ENCODE measurements at places on chromosomes 1 and 21.

- DNase-seq, result no peak
Measured at GRCh38 chr1:10170239-10170574, 40.2 kb upstream of the KIF1B start.

GRCh38 chr1:200780545-200781369, 42.1 kb downstream of the CAMSAP2 start:
- DNase-seq, result no peak

DNA sequence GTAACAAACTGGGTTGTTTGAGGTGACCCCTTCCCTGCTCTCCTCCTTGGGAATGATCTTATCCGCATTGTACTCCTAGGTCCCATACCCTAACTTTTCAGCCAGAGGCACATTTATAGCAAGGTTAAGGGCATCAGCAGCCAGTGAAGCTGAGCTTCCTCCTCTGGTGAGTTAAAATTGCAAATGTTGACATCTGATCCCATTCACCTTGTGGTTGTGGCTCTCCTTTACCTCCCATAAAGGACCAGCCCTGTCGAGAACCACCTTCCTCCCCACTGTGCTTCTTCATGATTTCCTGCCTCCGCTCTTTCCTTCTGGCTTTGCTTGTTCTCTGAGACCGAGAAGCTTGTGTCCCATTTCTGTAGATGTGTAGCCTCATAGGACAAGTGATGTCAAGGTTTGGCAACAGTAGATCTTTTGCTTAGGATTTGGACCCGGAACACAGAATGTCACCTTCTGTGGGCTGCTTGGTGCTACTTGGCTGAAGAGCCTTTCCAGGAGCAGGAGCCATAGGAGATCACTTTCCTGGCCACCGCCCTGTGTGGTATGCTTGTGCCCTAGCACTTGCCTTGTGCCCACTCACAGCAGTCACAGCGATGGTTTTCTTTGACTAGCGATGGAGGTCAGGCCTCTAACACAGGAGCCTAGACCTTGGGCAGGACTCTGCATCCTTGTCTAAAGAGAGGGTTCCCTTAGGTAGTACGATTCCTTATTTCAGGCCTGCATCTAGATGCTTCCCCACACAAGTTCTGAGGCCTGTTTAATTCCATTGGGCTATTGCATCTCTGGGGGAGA, 18.8 kb downstream of the SZRD1 start:
- no peak for DNase-seq

- DNase-seq, result no peak
Measured at GRCh38 chr1:81410941-81411340, 389.8 kb upstream of the ADGRL2 start.

DNA sequence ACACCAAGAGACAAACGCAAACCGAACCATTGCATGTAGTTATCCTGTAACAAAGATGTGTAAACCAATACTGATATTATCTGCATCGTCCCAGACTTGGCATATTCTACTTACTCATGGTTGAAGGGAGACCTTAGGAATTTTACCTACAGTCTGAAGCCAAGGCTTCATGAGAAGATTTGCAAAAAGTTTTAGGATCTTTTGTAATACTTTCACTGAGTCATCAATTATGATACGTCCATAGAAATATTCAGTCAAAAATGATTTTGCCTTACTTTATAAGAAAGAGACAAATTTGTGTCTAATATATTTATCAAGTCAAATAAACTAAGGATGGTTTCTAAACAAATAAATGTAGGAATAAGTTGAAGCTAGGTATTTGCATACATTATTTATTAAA, 1176.1 kb upstream of the ADGRL2 start:
- no peak for DNase-seq

DNA sequence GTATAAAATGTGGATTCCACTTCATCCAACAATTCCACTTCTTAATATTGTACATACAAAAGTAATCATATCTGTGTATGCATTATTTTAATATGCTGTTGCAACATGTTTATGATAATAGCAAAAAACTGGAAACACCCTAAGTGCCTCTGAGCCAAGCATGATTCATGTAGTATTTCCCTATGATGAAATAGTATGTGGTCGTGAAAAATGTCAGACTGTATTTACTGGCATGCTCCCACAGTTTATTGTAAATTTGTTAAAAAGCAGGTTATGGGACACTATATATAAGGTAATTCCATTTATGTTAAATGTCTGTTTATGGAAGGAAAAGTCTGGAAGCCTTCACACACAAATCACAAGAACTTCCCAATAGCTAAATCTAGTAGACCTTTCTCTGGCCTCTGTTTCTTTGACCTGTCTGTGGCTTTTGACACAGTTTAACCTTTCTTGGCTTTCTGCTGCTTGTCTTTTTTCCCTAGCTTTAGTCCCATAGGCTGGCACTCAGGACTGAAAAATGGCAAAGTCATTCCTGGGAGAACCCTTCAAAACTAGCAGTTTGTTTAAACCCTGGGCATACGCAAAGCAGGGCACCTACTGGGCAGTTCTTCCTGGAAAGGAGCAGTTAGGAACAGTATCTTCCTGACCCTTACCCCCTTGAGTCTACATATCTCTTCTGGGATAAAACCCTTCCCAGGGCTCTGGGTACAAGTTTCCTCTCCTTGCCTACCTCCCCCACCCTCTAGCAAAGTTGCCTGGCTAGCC, 65.4 kb upstream of the ARTN start:
- no peak for DNase-seq

DNA sequence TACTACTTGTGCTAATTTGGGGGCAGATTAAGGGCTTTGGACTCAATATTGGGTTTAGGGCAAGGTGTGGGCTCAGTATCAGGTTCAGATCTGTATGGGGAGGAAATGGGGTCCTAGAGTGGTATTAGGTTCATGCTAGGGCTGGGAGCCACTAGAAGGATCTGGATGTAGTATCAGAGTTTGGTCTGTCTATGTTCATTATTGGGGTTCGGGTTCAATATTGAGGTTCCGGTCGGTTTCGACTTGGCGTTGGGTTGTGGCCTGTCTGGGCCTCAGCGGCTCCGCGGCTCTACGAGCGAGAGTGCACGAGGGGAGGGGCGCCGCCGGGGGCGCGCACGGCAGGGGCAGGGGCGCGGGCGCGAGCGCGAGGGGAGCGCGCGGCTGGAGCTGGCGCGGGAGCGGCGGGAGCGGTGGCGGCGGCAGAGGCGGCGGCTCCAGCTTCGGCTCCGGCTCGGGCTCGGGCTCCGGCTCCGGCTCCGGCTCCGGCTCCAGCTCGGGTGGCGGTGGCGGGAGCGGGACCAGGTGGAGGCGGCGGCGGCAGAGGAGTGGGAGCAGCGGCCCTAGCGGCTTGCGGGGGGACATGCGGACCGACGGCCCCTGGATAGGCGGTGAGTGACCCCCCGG, at the start of gene PTPRF:
PTPRF (plus strand) TSS at position 401 of the 624 bp plus-strand sequence. CDS start 14,193 bp downstream, outside the sequence.
- peak; percentile 83 for DNase-seq

DNA sequence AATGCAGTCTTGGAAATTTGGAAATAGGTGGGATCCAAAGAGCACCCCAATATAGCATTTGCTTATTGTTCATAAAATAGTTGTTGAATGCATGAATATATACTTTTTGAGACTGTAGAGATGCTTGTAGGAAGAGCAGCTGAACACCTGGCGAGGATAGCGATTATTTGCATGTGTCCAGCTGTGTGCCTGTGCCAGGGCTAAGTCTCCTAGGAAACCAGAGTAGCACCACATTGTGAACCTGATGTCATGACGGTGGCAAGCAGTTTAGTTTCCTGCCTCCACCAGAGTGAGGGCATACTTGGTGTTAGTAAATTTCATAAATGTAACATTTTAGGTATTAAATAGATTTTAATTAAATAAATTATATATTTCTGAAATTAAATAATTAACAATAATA, 37.3 kb upstream of the IRF2BP2 start:
- no peak for DNase-seq

DNA sequence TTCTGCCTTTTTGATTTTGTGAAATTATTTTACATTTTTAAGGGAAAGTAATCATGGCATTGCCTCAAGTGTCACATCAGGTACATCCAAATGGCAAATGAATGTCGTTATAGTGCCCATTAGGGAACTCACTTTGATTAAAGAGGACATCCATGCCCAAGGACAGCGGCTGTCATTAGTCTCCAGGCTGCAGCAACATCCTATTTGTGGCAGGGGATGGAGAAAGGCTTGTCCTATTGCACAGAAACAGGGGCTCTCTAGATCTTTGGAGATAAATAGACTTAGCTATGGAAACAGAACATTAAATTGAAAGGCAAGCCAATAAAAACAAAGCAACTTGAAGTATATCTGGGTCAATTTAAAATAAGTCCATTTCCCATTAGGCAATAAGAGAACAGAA, 439.3 kb downstream of the NEGR1 start:
- no peak for DNase-seq

- DNase-seq, result no peak
Measured at GRCh38 chr1:109897259-109897955, 13.2 kb upstream of the CSF1 start.

DNA sequence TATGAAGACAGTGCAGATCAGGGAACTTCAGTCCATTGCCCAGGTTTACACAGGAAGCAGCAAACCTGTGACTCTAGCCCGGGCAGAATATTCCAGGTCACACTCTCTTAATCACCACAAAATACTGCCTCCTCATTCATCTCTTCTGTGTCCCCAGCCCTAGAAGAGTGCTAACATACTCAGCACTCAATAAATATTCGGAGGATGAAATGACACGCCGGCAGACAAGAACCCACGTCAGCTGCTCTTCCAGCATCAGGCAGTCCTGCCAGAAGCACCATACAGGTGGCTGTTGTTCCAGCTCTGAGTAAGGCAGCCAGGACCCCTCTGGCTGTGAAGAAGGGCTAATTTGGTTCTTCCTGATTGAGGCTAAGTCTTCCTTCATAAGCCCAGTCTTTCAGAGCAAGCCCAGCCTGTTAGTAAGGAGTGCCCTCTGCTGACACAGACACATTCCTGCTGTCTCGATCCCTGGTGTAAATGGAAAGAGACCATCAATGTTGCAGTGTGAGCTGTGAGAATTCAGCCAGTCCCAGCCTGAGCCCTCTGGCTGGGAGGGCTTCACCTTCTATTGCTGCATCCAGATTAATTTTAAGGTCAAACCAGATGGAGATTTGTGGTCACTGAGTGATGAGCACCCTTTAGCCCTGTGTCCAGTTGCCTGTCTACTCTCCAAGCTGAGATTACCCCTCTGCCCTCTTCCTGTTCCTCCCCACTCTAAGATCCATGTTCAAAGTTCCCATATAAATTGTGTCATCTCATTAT, 45.0 kb upstream of the KIRREL1 start:
- DNase-seq, result no peak

GRCh38 chr1:118390955-118391354, 205.9 kb upstream of the SPAG17 start:
- no peak for DNase-seq

DNA sequence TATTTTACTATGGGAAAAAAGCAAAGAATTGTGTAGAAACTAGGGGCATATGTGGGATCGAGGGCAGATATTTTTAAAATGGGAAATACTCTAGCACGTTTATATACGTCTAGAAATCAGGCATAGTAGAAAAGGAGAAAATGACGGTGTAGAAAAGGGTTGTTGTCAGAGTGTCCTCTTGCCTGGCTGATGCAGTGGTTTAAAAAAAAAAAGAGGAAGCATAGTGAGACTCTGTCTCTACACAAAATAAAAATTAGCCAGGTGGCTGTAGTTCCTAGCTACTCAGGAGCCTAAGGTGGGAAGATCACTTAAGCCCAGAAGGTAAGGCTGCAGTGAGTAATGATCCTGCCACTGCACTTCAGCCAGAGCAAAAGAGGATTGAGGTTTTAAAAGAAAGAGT, 64.7 kb upstream of the LRRC7 start:
- no peak for DNase-seq

- no peak for DNase-seq
Measured at GRCh38 chr1:227730630-227731151, 4.4 kb downstream of the JMJD4 start.

DNA sequence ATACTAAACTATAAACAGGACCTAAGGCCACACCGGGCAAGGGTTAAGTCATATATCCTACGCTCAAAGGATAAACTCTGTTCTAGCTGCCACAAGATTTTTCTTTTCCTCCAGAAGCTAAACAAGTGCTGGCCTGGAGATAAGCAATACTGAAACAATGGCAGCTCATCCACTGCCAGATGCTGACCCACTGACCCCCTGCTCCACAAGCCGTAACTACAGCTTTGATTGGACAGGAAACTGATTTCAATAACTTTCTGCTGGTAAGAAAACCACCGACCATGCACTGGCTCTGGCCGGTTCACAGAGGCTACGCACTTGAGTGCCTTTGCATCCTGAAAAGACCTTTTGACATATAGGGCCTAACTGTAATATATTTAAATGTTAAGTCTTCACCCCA, 51.3 kb upstream of the PLA2G2C start:
- no peak for DNase-seq

- peak; percentile 64 for DNase-seq
Measured at GRCh38 chr1:183622884-183623785, 12.4 kb downstream of the ARPC5 start.

DNA sequence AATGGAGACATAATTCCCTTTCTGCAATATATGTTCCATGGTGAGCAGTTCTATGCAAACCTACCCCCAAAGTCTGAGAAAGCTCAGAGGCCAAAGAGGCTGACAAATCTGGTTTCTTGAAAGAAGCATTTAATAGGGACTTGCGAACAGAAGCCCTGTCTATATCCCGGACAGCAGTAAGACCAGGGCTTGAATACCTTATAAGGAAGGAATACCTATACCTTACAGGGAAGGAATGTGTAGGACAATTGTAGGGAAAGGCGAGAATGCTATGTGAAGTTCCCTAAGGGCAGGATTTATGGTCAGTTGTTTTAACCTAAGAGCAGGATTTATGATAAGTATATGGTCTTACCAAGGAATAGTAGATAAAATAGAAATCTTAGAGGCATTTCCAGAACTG, 5.0 kb upstream of the SLC41A1 start:
- DNase-seq, result no peak

GRCh38 chr1:108832929-108833328, 24.0 kb downstream of the AKNAD1 start:
- DNase-seq, result no peak

DNA sequence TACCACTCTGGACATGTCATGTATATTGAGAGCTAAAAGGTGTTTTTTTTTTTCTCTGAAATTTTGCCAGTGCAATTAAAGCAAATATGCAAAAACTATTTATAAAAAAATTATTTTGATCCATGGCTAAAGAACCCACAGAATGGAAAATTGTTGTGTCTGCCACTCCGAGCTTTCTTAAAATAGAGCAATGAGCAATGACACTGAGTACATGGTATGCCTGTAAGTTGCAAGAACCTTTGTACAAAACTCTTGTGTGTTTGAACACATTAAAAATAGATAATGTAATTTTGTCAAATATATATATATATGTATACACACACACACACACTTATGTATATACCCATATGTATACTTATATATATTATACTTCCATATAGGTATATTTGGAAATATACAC, 1530.9 kb upstream of the B3GALT2 start:
- no peak for DNase-seq

DNA sequence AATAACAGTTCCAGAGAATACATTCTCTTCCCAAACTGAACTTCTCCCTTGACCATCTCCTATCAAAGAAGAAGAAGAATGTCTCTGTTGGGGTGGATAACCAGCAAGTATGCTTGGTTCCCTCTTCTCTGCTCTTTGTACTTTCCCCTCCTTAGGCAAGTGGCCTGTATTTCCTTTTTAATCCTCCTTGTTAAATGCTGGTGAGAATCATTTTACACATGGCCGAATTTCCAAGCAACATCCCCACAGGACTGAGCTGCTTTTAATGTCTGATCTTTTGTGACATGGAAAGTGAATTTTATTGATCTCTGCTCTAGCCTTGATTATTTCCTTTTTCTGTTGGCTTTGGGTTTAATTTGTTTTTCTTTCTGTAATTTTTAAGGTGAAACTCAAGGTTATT, 336.7 kb downstream of the DUSP10 start:
- no peak for DNase-seq

- DNase-seq, result no peak
Measured at GRCh38 chr1:8669606-8670335, 147.7 kb downstream of the RERE start.

- no peak for DNase-seq
Measured at GRCh38 chr1:178134061-178134460, 40.2 kb downstream of the RASAL2 start.

Data from sciatic nerve (tissue), 2 donors.